Fibroblast of skin of scalp (primary cell): ENCODE measurements at places on chromosomes 3 and 15.

DNA sequence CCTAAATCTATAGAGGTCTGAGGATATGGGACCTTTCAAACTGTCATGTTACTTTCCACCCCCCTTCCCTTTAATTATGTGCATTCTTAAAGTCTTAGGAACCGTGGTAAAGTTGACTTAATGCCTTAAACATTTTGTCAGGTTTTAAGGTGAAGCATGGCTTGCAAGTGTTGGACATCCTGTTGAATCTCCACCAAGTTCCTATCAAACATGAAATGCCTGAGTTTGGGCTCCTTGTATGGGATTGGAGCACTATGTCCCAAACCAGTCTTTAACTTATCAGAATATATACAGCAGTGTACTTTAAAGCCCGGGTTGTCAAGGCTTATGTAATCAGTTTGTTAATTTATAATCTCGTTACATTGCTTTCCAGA lies 1.1 kb downstream of the SNRK start:
- no peak for DNase-seq

DNA sequence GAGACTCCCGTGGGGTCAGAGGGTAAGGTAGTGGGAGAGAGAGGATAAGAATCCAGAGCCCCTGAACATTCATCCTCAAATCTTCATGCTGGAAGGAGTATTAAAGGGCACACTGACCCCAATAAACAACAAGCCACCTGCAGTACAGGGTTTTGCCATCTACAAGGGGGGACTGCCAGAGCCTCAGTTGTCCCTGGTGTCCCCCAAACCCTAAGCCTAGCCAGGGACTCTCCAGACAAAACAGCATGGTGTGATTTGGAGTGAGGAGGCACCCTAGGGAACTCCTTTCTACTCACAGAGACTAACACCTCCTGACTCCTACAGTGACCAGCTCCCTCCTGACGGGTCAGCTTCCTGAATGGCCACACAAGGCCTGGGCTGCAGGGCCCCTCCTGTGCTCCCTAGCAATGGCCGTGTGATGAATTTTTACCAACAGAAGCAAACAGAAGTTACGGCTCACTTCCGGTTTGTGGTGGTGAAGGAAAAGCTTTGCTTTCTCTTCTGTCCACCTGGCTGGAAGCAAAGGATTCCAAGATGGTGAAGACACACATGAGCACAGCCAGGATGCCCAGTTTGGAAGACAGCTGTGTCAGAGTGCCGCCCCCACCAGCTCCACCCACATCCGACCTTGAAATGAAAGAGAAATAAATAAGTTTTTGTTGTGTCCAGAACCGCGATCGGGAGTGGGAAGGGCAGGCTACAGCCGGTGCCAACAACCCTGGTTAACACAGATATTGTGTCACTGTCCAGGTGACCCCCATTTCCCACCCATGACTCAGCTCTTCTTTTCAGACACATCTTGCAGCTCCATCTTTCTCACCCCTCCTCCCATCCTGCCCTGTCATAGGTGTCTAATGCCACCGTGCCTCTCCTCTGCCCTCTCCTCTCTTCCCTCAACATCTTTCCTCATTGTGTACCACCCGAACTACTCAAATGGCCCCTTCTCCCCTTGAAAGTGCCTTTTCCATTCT lies 69.6 kb upstream of the ATP13A3 start:
- DNase-seq, result no peak

- DNase-seq, result peak; percentile 52
Measured at GRCh38 chr3:74693251-74693650, 78.8 kb upstream of the CNTN3 start.

GRCh38 chr3:120102232-120102631 lies 8.0 kb upstream of the GSK3B start:
- DNase-seq, result no peak

- DNase-seq, result no peak
Measured at GRCh38 chr3:37667335-37667734, 194.3 kb upstream of the CTDSPL start.

- DNase-seq, result peak; percentile 71
Measured at GRCh38 chr3:10933805-10934481, 58.6 kb upstream of the SLC6A1 start.

- no peak for DNase-seq
Measured at GRCh38 chr3:182814419-182815062, 21.2 kb downstream of the ATP11B start.

- DNase-seq, result peak; percentile 65
Measured at GRCh38 chr15:31489801-31490646, 163.4 kb downstream of the KLF13 start.

DNA sequence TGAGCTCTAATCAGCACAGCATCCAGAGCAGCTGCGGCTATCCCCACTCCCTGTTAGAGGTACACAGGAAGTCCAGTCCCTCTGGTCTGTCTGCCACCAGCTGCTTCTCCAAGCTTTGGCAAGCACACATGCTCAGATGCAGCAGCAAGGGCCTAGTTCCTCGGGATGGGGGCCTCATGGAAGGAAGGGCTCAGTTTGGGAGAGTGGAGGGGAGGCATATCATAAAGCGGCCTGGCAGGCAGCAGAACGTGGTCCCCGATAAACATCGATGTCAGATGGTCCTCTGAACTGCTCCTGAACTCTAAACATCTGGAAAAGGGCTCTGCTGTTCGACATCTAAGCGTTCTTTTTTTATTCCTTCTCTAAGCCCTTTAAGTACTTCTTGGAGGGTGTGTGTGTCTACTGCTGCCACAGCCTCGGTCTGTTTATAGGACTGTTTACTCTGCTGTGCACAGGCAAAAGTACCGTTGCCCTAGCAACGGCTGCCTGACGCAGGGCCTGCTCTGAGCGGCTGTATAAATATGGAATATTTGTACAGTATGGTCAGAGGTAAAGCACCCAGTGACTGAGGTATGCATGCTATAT lies 74.6 kb downstream of the PRICKLE2 start:
- DNase-seq, result peak; percentile 89

- peak; percentile 54 for DNase-seq
Measured at GRCh38 chr3:25503898-25504301, 75.8 kb downstream of the RARB start.

DNA sequence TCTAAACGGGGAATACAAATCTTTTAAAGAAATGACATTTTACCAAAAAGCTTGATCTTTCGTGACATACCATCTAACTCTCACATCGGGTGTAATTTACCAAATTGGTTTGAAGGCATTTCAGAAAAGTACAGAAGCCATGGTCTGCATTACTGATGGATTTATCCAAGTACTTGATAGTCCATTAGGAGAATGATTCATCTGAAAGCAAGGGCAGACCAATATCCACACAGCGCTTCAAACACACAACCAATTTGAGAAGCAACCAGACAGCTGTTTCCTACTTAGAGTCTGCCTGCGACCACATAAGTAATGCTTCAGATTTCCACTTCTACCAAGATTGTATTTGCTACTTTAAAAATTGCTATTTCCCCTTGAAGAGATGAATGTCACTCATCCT lies 697.6 kb upstream of the ALCAM start:
- no peak for DNase-seq

- DNase-seq, result peak; percentile 77
Measured at GRCh38 chr15:83475551-83475950, 28.4 kb downstream of the SH3GL3 start.

DNA sequence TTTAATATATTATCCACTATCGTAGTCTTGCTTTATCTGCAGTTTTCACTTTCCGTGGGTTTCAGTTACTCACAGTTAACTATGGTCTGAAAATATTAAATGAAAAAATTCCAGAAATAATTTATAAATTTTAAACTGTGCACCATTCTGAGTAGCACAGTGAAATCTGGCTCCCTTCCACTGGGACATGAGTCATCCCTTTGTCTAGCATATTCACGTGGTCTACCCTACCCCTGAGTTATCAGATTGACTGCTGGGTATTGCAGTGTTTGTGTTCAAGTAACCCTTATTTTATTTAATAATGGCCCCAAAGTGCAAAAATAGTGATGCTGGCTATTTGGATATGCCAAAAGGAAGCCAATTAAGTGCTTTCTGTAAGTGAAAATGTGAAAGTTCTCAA lies 539.5 kb upstream of the AGTR1 start:
- DNase-seq, result peak; percentile 84

DNA sequence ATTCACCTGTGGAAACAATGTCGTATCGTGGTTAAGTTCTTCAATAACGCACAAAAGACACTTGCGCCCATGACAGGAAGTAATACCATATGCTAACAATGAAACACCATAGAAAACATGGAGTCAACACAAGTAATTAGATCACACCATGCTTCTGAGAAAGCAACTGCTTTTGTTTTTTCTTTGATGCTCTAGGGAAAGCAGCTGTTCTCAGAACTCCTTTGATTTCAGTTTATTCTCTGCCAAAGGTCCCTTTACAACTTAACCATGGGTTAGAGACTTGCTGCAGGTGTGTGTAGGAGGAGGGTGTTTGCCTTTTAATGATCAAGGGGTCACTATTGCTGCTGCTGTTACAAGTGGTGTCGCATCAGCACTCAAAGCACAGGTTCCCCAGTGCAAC lies 324.0 kb upstream of the SLCO3A1 start:
- no peak for DNase-seq

- no peak for DNase-seq
Measured at GRCh38 chr3:174242311-174243041, 616.7 kb upstream of the NAALADL2 start.

DNA sequence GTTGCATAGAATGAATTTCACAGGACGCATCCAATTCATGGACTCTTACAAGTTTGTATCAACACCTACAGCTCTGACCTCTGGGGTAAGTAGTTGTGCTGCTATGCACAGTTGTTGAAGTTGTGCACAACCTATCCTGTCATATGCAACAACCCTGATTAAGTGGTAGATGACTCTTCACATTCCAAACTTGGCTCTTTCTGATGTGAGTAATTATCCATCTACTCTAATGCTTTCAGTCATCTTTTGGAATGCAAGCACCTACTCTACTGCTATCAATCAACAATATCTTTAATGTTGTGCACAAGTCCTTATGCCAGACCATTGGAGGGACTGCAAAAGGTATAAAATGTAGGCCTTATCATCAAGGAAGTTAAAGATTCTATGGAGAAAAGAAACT lies 921.4 kb downstream of the MCTP2 start:
- DNase-seq, result no peak

DNA sequence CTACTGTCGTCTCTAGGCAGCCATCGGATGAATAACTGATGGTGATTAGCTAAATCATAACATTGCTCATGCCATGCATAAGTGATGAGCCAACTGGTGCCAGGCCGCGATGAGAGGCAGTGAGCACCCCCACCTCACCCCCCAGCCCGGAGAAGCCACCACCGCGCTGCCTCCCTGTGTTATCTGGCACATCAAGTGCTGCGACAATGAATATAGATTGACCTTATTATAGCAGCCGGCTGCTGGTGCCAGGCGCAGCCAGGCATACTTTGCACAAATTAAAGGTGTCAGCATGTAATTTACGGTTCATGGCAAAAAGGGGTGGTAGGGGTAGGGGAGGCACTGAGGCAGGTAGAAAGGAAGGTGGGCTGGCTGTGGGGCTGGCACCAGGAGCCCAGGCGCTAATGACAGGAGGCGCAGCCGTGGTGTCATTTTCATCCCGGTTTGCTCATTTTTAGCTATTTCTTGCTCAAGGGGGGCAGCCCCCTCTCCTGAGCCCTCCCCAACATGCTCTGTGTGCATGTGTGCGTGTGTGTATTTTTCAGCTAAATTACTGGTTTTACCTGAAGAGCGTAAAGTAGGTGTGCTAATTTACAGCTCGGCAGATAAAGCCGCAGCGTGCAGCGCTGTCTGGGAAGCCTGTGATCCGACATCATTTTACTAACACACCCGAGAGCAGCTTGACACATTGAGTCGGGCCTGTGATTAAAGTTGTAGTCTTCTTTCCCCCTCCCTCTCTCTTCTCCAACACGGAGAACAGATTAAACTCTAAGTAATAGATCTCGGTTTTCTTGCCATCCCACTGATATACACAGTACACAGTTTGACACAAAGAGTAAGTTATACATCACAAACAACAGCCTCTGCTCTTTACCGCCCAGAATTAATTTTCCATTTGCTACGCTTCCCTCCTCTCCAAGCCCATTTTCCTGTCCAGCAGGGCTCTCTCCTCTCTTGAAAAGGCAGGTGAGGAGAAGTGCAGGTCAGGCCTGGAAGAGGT lies 212.3 kb downstream of the RPLP1 start:
- DNase-seq, result no peak

- DNase-seq, result no peak
Measured at GRCh38 chr15:63530235-63530634, 25.8 kb downstream of the USP3 start.

DNA sequence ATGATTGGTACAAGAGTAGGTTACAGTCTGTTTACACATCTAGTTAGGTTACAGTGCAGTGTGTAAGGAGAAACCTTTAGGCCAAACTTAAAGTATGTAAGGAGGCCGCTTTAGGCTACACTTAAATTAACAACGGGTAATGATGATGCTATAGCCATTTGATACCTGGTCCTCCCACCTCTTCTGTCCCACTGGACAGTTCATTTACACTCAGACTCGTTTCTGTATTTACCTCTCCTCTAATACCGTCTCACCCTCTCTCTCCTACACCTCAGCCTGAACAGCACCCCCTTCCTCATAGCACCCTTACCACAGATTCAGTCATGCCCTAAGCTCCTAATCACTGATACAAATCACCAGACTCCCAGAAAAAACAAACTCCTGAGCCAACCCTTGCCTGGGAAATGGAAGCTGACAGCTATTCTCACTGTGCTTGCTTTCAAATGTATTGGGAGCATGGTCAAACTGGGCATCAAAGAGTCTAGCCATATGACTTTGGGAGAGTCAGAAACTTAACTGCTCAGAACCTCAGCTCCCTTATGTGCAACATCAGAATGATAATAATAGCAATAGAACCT lies 241.3 kb upstream of the SETMAR start:
- no peak for DNase-seq

GRCh38 chr3:99565331-99565730 lies 73.1 kb upstream of the COL8A1 start:
- peak; percentile 82 for DNase-seq

- DNase-seq, result peak; percentile 84
Measured at GRCh38 chr3:11195721-11196332, 41.5 kb downstream of the HRH1 start.

GRCh38 chr3:42174679-42175385 lies 83.7 kb downstream of the TRAK1 start:
- no peak for DNase-seq

DNA sequence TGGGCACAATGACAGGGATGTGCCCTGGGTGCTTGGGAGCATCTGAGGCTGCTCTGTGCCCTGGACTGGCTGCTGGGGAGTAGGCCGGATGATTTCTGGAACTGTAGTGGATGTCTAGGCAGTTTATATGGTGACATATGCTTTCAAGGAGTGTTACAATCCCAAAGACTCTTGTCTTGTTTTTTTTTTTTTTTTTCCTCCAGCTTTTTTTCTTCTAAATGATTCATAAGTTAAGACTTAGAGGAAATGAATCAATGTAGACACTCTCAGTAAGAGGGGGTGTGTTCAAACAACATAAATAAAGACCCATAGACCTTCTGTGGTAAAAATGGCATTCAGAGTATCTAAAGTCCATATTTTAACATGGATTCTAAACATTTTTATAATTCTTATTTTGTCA lies 706.1 kb upstream of the GOLIM4 start:
- DNase-seq, result peak; percentile 95

DNA sequence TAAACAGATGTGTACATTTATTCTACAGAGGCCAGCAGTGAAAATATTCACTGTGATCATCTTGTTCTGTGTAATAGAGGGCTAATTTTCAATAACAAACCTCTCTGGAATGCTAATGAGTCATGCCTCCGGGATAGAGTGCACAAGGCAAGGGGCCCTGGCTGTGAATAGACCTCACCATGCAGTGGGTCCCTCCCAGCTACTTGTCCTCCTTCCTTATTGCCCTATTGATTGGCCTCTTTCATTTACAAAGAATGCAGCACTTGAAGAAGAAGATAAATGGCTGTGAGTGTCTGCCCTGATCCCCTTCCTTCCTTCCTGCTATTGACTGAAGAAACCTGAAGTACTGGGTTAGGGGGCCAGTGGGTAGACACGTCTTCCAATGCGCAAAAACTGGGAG lies 436.3 kb downstream of the WDR72 start:
- DNase-seq, result peak; percentile 16

- no peak for DNase-seq
Measured at GRCh38 chr3:183085634-183086390, 13.5 kb downstream of the MCCC1 start.
